ENCODE measurements at places on chromosomes 16 and 17.

GRCh38 chr17:73346501-73347162 lies 34.8 kb upstream of the CDC42EP4 start:
- no peak for DNase-seq

GRCh38 chr16:54602666-54603065 lies 316.1 kb upstream of the IRX3 start:
- no peak for DNase-seq

DNA sequence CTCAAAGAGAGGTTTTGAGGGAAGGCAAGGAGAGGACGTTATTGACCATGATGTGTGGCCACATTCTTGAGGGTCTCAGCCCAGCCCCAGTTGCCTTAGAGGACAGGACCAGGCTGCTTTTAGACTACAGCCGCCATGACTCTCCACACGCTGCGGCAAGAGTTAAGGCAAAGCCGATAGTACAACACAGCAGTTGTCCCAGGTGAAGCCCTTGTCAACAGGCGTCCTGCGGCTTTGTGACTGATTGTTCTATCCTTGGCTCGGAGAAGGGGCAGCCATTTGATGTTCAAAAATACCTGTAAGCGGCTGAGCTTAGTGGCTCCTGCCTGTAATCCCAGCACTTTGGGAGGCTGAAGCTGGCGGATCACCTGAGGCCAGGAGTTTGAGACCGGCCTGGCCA lies 28.8 kb downstream of the TMEM92 start:
- DNase-seq, result no peak

DNA sequence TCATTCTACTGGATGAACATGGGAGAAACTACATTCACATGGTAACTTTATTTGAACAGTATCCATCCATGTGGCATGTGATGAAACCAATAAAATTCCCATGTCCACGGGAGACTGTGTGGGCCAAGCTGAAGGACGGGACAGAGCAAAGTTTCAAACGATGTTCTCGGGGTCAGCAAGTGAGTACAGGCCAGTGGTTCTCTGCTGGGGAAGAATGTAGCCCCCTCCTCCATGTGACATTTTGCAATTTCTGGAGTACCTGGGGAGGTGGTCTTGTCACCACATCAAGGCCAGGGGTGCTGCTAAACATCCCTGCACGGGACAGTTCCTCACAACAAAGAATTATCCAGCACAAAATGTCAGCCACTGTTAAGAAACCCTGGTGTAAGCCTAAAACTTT lies 7.4 kb upstream of the TANGO6 start:
- no peak for DNase-seq

- DNase-seq, result no peak
Measured at GRCh38 chr16:57991551-57992059, 8.9 kb downstream of the ZNF319 start.

GRCh38 chr17:3641717-3642486 lies 5.3 kb downstream of the CTNS start:
- DNase-seq, result no peak

All from BJ (cell line).